ENCODE measurements at places on chromosomes 7 and 10.
A peak's percentile ranks its signal among the peaks of the same experiment; 100 is the strongest.

DNA sequence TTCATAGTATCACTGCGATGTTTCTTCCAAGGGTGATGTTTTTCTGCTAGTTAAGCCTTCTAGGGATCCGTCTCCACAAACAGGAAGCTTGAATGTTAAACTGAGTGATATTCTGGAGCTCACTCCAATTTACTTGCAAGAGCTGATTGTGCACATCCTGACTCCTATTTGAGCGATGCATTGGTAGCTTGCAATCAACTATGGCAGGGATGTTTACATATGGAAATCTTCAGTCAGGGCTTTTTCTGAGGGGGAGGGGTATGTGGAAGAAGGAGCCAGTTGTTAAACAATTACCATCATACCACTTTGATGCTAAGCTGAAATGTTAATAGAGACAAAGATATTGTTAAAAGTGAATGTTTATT lies 43.2 kb upstream of the NXPH1 start:
- DNase-seq = no peak

DNA sequence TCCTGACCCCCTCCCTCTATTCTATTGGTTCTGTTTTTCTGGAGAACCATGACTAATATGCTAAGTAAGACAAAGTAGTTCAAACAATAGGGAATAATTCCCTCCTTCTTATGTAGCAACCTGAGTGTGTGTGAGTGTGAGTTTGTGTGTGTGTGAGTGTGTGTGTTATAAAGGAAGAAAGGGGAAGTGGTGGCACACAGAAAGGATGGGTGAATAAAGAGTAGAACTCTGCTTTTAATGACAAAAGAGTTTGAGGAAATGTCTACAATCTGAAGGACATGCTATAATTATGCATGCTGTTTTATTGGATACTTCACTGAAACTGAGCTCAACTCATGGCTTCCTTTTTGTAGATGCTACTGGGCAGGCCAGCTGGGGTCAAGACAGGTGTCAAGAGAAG lies 489.5 kb downstream of the REEP3 start:
- DNase-seq = no peak

GRCh38 chr7:120353171-120353570 lies 80.2 kb downstream of the KCND2 start:
- DNase-seq = no peak

DNA sequence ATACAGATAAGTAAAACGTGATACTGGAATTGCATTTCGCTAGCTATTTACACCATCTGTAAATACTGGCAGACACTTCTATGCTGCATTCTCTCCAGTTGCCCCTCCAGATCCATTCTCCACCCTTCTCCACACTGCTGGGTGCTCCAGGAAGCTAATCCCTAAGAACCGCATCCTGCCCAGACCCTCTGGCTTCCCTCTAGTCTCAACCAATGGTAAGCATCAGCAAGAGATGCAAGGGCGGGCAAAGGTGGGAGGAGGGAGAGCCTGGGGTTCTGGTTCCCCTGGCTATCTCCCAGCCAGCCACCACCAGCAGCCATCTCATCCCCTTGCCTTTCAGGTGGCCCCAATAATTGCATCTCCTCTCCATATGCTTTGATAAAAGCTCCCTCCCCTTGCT lies 84.4 kb downstream of the AMPH start:
- no peak for DNase-seq

DNA sequence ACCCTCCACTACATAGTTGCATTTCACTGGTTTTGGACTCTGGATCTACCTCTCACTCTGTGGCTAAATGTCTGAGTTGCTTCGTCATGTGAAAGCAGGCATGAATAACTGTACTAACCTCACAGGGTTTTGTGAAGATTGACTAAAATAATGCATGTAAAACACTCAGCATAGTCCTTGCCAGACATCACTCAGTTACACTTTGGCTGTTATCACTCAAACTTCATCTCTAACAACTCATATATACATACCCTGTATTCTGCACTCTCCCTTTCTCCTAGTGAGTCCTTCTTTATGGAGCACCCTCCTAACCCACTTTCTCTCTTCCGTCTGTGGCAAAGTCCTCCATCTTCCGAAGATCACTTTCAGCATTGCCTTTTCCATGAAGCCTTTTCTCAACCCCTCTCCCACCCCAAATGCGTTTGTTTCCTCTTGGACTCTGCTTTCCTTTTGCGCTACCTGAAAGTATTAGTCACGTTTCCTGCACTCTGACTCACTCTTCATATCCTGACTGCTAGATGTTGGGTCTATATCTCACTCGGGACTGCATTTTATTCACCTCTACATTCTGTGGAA lies 72.6 kb downstream of the OSBPL3 start:
- peak; percentile 61 for DNase-seq

- DNase-seq = no peak
Observed at GRCh38 chr7:111390000-111390399, 172.3 kb downstream of the IMMP2L start.

DNA sequence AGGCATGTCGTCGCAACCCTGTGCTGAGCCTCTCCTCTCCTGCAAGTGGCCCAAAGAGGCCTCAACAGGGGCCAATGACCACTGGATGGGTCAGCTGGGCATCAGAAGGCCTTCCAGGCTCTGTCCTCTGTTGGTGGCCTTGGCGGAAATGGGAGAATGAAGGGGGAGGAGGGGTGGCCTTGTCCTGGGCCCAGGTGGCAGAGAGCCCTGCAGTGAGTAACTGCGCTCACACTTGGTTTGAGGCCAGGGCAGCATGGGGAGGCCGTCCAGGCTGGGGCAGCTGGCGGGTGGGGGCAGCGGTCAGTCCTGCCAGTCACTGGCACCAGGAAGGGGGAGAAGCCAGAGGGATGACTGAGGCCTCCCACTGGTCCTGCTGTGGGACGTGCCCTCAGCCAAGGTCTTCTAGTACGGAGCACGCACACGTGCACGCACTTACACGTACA lies 59.8 kb downstream of the LHPP start:
- no peak for DNase-seq

All from choroid plexus epithelial cell (primary cell).